ENCODE measurements at places on chromosomes 4 and X.

DNA sequence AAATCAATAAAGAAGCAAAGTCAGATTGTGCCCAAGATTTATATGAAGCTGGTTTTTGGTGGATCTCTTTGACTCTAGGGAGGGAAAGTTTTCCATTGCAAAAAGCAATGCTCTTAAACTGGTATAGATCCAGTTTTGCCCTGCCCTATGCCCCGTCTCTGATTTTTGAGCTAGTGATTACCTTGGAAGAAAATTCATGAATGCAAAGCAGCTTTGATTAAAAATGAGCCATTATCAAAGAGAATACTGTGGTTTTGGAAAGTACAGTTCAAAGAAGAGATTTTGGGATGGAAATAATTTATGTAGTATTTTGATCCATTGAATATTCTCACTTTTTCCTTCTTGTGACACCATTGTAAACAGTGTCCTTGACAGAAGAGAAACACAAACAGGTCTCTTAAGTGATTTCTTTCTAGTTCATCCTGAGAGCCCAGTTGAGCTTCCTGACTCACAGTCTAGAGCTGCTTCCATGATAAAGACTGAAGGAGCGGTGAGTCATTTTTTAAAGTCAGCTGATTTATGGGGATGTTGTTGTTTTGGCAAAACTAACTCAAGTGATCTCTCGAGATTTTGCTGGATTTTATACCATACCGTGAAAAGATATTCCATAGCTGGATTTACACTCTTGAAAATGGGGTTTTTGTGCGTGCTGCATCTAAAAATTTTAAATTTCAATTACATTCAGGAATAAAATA is 76.7 kb downstream of the AFF1 start:
- DNase-seq = no peak

- DNase-seq = no peak
Measured at GRCh38 chr4:183627979-183628588, 30.9 kb downstream of the RWDD4 start.

GRCh38 chr4:56128213-56128612 is 179.5 kb downstream of the CEP135 start:
- DNase-seq = no peak

- DNase-seq = no peak
Measured at GRCh38 chrX:97389761-97390192, 506.1 kb downstream of the RPA4 start.

DNA sequence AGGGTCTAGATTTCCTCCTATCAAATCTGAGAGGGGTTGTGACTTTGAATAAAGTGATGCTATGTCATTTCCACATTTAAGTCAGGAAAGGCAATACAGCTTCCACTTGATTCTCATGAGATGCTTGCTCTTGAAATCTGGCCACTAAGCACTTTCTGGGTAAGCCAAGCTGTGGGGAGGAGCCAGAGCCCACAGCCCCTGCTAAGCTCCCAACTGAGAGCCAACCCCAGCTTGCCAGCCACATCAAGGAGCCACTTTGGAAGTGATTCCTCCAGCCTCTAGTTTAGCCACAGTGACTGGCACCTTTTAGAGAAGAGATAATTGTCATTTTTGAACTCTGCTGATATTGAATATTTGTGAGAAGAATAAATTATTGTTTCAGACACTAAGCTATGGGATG is 1441.5 kb upstream of the IGFBP7 start:
- DNase-seq = no peak

GRCh38 chrX:79270401-79270800 is 96.7 kb downstream of the ITM2A start:
- DNase-seq = peak; percentile 45

DNA sequence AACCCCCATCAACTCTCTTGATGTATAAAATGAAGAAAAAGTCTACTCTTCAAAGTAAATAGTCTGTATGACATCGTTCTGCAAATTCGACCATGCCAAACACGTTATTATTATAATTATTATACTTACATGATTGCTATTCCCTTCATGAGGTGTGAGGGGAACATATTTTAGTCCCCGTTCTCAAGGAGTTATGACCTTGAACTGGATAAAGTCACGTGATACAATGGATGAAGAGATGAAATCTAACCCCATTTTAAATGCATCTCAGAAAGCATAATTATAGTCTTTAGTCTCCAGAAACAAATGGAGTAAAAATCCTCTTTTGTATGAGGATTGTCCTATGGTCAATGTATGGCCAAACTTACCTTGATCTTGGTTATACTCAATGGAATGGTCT is 250.3 kb downstream of the HS3ST1 start:
- no peak for DNase-seq

- DNase-seq = no peak
Measured at GRCh38 chr4:132334081-132334480, 815.0 kb upstream of the PCDH10 start.

GRCh38 chrX:69291116-69291515 is 125.9 kb upstream of the PJA1 start:
- DNase-seq = no peak

DNA sequence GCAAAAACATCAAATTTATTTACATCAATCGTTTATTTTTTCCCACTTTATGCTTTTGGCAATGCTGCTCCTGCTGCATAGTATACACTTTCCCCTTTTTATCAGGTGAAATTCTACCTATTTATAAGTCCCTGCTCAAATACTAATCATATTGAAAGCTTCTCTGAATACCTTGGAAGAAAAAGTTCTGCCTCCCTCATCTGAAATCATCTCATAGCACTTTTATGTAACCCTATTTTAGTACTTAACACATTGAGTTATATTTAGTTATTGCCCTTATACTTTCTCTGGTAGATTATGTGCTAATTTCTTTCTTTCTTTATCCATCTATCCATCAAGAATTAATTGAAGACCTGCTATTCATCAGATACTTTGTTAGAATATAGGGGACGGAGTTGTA is 1.1 kb upstream of the WDR17 start:
- DNase-seq = no peak

GRCh38 chr4:2451821-2452785 is 16.8 kb upstream of the RNF4 start:
- DNase-seq = no peak

DNA sequence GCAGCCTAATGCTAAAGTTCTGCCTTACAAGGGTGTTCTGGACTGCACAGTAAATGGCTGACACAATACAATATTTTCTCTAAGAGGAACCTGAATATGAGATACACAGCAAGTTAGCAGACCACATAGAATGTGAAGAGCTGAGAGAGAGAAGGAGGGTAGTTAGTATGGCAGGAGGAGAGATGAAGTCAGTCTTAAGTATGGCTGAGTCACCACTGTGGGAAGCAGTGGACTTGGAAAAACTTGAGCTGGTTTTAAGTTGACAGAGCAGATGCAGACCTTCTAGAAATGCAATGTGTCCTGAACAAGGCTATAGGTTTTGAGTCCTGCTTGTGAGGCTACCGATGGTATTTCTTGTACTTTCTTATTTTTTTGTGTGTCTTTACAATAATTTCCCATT is 172.5 kb downstream of the SH2D1A start:
- DNase-seq = no peak

DNA sequence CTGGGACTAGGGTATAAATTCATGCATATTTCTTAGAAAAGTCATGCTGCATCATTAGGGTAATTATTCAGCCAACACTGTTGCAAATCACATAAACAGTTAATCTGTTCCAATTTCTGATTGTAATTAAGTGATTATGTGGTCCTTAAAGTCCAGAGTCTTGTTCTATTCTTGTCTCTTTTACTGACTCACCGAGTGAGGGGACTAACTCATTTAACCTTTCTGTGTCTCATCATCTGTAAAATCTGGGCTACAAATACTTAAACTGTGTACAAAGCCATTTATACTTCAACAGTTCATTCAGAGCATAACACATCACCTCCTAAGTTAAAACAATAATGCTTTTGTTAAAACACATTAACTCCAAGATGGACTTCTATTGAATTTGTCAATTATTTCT is 65.4 kb upstream of the KLHL13 start:
- no peak for DNase-seq

- DNase-seq = no peak
Measured at GRCh38 chr4:166308647-166309046, 435.6 kb downstream of the TLL1 start.

- no peak for DNase-seq
Measured at GRCh38 chrX:40422021-40422420, 158.7 kb upstream of the ATP6AP2 start.

- no peak for DNase-seq
Measured at GRCh38 chr4:118941149-118941548, 52.5 kb downstream of the SYNPO2 start.

GRCh38 chr4:1593458-1593857 is 90.7 kb downstream of the FAM53A start:
- DNase-seq = no peak

DNA sequence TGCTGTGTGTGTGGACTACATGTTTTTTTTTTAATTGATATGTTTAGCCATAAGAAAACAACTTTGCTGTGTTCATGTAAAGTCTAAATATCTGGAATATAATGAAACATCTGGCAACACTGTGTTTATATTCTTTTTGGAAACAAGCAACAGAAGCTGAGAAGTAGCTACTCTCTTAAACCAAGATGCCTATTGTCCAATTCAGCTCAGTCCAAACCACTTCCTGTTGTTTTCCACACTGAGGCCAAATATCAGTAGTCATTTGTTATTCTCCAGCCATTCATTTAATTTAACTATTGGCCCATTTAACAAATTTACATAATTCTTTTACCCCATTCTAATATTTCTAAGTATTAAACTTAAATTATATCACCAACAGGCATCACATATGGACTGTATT is 903.0 kb upstream of the SLIT2 start:
- DNase-seq = no peak

GRCh38 chrX:18076434-18076833 is 144.3 kb downstream of the BEND2 start:
- DNase-seq = no peak

DNA sequence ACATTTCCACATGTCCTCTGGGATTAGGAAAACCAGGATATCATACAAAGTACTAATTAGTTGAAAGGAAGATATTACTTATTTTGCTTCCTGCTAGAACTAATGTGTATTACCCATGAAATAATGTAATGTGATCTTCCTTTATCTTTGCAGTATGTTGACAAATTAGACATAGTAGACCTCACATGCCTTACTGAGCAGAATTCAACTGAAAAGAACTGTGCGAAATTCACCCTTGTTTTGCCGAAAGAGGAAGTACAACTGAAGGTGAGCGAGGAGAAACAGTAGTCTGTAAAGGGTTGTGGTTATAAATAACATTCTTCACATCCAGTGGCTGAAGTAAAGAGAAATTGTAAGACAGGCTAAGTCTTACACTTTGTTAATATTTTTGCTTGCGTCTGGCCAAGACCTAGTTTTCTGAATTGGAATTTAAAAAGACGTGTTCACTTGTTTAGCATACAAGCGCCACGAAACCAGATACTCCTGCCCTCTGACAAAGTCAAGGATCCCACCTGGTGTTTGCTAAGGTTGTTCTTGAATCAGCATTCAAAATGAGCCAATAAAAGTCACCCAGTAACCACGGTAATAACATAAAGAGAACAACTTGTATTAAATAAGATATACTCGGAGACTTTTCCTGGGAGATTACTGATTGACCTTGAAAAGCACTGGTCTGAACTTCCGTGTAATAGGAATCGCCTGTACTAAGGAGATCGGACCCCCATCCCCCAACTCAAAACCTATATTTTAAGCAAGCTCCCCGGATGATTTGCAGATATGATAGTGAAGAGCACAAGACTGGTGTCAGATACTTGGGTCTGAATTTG is 16.9 kb downstream of the STAP1 start:
- no peak for DNase-seq

DNA sequence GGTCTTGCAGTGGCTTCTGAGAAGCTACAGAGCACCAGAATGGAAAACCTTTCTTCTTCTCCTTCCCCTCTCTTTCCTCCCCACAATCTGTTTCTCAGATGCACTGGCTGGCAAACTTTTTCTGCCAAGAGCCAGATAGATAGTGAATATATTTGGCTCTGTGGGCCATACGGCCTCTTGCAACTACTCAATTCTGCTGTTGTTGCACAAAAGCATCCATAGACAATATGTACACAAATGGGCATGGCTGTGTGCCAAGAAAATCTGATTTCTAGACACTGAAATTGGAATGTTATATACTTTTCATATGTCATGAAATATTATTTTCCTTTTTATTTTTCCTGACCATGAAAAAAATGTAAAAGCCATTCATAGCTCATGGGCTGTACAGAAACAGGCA is 3.1 kb downstream of the PHEX start:
- no peak for DNase-seq

GRCh38 chr4:84497504-84498202 is 1.4 kb downstream of the NKX6-1 start:
- no peak for DNase-seq

DNA sequence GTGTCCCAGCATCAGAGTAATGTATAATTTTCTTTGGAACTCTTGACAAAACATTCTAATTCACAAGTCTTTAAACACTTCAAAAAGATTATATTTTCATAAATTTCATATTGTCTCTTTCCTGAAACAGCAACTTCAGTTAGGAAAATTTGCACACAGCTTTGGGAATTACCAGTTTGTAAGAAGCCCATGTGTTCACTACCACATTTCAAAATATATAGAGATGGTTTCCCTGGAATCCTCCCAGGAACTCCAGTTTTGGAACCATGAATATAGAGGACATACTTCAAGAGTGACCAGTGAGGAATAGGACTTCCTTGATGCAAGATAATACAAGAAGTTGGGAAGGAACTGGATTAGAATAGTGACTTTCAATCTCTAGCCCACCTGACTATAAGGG is 28.7 kb upstream of the HPGDS start:
- DNase-seq = no peak

GRCh38 chr4:53508446-53508845 is 82.8 kb downstream of the LNX1 start:
- DNase-seq = no peak

DNA sequence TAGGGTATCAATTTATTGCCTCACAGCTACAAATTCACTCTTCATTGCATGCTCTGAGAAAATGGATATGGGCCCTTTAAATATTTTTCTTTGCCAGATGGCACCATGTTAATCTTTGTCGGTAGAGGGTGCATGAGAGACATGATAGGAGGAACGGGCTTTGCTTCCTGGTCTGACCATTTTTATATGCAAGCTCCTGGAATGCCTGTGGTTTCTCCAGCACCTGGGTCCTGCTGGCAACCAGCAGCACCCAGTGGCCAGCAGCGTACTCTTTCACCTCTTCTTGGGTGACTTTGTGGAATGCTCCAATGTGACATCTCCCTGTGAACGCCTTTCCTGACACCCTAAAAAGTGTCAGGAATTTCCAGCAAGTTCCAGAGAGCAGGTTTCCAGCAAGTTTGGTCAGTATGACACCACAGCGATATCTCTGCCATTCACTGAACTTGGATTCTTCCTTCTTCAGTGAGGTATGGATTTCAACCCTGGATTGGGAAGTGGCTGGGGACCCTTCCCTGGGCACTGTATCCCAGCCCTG is 140.3 kb upstream of the PGRMC2 start:
- DNase-seq = no peak

GRCh38 chr4:47493238-47494123 is 8.4 kb downstream of the ATP10D start:
- DNase-seq = no peak

- DNase-seq = no peak
Measured at GRCh38 chr4:108143515-108143914, 25.2 kb downstream of the LEF1 start.

GRCh38 chrX:139738581-139738980 is 30.6 kb upstream of the MCF2 start:
- DNase-seq = no peak
